ENCODE measurements at places on chromosomes 1 and 21.
A peak's percentile ranks its signal among the peaks of the same experiment; 100 is the strongest.

DNA sequence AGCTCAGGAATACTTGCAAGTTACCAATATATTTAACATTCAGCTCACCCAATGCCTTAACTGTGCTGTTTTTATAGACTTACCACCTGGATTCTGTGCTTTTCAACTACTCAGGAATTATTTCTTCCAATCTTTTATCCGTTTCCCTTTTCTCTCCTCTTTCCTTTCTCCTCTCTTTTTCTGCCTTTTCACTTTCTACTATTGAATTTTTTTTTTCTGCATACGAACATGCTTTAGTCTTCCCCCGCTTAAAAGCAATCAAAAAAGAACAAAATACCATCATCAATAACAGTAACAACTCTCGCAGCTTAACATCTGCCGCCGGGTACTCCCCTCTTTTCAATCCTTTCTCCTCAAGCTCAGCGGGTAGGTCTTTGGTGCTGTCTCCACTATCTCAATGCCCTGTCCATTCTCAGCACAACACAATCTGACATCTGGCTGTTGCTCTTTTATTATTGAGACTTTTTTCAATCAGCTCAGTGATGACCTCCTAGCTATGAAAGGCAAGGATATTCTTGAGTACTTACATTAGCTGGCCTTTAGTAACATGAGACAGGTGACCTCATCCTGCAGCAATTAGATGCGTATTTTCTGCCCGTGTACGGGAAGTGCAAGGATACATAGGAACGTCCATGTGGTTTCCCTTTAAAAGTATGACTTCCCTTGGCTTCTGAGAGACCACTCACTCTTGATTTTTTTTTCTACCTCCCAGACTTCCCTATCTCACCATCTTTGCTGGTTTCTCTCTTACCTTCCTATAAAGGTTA is 40.2 kb upstream of the SIPA1L2 start:
- DNase-seq = no peak

DNA sequence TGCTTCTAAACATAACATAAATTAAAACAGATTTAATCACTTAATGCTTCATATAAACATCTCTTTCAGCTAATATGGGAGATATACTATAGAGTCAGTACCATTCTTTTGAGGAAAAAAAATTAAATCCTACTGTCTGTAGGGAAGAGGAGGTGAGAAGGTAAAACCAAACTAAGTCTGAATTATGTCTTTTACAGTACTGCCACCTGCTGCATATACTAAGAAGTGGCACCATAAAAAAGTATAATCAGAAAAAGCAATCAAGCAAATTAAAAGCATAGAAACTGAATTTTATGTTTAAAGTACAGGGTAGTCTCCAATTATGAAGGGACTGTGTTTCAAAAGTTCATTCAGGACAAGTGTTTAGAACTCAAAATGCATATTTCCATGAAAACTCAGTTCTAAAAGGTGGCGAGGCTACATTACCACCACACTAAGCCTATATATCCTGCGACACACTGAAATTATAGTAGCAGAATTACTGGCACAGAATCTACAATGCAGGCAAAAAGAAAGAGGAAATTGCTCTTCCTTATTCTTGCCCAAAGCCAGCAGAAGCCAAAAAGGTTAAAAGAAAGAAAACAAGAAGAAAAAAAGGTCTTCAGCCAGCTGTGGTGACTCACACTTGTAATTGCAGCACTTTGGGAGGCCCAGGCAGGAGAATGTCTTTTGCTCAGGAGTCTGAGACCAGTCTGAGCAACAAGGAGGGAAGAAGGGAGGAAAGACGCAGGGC is 9.0 kb downstream of the NSL1 start:
- DNase-seq = no peak

GRCh38 chr1:66506393-66506687 is 27.6 kb upstream of the SGIP1 start:
- DNase-seq = no peak

DNA sequence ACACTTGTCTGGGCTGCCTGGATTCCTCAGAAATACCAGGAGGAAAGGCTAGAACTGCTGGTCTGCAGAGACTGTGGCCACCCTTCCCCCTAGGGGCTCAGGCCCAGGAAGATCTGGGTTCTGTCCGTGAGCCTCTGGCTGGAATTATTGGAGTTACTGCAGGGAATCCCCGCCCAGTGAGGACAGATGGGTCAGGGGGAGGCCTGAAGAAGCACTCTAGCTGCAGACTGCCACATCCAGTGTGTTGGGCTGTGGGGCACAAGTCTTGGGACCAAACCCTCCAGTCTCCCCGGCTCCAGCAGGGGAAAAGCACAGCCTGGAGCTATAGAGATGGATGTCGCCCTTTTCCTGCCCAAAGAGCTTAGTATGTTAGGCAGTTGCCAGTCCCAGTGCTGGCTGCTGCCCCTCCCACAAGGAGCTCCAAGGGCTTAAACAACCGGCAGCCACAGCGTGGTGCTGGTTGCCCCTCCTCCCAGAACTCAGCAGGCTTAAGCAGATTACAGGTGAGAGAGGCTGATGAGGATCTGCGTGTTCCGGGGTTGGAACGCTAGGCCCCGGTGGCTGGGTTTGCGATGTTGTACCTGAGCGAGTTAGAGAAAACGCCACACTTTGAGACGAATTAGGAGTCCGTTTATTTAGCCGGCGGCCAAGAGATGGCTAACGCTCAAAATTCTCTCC is 255.5 kb upstream of the LRRC7 start:
- no peak for DNase-seq

DNA sequence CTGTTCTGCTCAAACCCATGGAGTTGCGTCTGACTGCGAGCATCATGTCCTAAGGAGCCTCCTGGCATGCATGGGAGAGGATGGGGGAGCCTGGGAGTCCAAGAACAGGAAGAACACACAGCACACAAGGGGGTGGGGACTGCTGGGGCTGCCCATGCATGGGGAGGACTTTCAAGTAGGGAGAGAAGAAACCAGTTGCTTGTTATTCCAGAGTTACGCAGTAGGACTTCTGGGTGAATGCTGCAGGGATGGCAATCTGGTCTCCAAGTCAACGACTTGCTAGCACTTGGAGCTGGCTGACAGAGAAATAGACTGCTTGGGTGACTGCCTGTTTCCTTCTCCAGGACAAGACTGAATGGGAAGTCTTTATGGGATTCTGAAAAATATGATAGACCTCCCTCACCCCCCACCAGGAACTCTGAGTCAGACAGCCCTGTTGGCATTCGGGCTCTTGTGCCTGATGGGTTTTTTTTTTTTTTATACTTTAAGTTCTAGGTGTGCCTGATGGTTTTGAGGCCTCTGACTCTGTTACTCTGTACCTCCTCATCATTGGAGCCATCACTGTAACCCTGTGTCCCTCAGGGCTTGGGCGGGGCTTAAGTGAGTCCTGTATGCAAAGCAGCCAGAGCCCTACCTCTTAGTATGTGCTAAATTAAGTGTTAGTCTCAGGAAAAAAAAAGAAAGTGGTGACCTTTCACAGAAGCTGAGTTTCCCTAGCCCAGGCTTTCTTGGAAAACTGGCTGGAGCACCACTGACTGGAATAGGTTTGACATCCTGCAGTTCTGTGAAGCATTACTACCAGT is 30.3 kb downstream of the MAP3K21 start:
- no peak for DNase-seq

DNA sequence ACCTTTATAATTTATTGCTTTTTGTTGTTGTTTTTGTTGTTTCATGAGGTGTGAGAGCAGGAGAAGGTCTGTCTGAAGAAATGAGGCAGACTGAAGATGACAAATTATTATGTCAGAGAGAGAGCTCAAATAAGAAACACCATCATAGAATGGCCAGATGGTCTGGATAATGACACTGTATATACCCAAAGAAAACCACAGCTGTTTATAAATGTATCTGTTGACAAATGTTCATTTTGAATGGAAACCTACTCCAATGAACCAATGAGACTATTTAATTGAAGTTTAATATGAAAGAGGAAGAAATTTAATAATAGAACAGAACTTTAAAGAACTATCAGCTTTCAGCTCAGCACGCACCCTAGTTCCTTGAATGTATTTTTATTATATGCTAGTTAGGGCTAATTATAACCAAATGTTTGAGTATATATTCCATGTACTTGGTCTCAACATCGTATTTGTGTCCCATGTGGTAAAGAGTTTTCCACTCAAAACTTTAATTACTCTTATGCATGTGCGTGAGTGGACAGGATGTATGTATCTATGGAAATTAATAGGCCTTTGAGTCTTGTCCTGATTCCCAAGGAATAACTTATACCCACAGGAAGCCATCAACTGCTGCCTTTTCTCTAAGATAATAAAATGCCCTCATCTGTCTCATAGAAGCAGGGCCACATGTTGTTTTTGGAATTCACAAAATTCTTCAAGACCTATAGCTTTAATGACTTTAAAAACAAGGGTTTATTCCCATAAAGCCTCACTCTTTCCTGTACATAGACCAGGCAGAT is 202.7 kb downstream of the KCNK2 start:
- no peak for DNase-seq

GRCh38 chr1:163924041-163924440 is 602.3 kb downstream of the NUF2 start:
- no peak for DNase-seq

GRCh38 chr1:230567221-230567575 is 75.1 kb upstream of the COG2 start:
- DNase-seq = no peak

DNA sequence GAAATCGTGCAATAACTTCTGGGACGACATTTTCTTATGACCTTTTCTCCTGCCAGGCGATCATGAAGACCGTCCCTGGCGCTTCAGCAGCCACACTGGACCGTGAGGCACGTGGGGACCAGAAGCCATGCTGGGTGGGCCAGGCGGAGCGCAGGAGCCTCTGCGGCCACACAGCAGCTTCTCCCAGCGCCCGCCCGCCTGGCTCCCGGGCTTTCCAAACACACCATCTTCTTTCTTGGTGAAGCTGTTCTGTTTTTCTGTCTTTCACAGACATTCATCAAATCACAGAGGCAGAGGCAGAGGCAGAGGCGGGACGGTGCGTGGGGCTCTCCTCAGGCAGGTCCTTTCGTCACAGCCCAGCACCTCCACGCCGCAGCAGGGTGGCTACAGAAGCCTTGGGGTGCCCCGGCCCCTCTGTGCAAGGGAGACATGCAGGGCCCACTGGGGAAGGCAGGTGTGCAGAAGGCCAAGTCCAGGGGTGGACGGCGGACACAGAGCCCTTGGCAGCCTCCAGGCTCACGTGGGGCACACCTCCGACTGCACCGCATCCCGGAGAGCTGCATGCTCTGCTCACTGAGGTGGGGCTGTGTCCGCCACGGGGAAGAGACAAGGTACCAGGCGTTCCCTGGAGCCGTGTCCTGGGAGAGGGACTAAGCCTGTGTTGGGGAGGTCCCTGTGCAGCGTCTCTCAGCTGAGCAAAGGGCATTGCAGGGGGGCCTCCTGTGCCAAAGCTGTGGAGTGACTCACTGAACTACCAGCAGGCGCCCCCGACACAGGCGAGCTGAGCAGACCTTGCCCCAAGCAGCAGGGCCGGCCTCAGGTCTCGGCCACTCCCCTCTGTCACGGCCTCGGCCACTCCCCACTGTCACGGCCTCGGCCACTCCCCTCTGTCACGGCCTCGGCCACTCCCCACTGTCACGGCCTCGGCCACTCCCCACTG is 2.6 kb upstream of the TMEM240 start:
- DNase-seq = no peak

GRCh38 chr1:12617901-12618660 is at the start of gene DHRS3:
Gene DHRS3, minus strand, starts transcription at chr1:12618210. Its CDS starts 862 bp downstream, at chr1:12617348.
- DNase-seq = peak; percentile 33

GRCh38 chr1:205248793-205249601 is 21.3 kb downstream of the TMCC2 start:
- DNase-seq = no peak

GRCh38 chr1:82377201-82377884 is 576.6 kb downstream of the ADGRL2 start:
- DNase-seq = no peak

GRCh38 chr1:207298186-207298585 is 23.3 kb upstream of the CD55 start:
- DNase-seq = no peak

- no peak for DNase-seq
Observed at GRCh38 chr1:209850342-209850979, 22.7 kb downstream of the UTP25 start.

DNA sequence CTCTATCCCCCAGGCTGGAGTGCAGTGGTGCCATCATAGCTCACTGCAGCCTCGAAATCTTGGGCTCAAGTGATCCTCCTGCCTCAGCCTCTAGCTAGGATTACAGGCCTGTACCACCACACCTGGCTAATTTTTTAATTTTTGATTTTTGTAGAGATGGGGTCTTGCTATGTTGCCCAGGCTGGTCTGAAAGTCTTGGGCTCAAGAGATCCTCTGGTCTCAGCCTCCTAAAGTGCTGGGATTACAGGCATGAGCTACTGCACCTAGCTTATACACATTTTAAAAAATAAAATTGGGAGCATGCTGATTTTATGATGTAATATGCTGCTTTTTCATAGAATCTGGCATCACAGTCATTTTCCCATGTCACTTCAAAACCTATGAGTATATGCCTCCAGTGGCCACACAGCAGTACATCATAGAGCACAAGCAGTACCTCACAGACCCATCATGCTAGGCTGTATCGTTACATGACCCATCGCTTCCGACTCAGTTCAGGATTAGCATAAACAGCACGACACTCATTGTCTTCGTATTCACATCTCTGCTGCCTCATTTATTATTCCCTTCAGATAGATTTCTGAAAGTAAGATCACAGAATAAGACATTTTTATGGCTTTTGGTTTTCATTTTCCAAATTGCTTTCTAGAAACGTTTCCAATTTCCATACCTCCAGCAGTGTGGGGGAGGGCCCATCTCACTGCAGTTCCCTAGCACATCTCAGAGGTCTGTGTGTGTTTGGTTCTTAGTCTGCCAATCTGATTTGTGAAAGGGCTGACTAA is 35.9 kb upstream of the CCSAP start:
- no peak for DNase-seq

GRCh38 chr1:242201090-242201489 is 202.2 kb upstream of the MAP1LC3C start:
- no peak for DNase-seq

DNA sequence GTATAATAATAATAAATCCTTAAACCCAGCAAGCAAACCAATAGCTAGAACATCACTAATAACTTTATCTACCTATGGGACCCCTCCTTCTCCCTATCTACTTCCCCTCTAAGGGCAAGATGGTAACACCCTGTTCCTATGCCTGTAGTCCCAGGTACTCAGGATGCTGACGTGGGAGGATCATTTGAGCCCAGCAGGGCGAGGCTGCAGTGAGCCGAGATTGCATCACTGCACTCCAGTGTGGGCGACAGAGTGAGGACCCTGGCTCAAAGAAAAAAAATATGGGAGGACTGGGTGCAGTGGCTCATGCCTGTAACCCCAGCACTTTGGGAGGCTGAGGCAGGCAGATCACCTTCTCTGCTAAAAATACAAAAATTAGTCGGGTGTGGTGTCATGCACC is 143.1 kb upstream of the SLC45A1 start:
- DNase-seq = no peak

DNA sequence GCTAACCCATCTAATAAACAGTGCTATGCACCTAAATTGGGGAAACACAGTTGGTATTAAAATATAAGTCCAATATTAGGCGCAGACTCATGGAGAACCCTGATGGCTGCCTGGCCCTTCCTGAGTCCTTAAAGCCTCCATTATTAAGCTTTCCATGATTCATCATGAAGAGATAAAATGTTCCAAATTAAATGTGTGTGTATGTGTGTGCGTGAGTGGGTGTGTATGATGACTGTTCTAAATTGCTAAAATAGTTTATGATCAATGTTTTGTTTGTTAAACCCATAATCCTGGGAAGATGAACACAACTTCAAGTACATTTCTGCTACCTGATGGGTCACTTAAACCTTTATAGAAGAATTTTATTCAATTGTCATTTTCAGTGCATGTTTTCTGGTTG is 6.3 kb upstream of the RBBP5 start:
- DNase-seq = no peak

All from KG1 (cell line).